ENCODE measurements at places on chromosomes 16 and 17. TPM values are rescaled to one million over a fixed set of nuclear protein-coding genes. Genes with fewer than 3 reads are reported as not detected.

LLGL2 gene
- total RNA-seq: 1.5 TPM

WNK4 gene
- not detected for total RNA-seq

UBFD1 gene
- total RNA-seq: 282 TPM

ABCA9 gene
- total RNA-seq: 10.0 TPM

PRR29 gene
- total RNA-seq: not detected

PRSS27 gene
- not detected for total RNA-seq

NLRC3 gene
- 0.24 TPM for total RNA-seq

ZSCAN10 gene
- total RNA-seq: not detected

GNG13 gene
- not detected for total RNA-seq

LGALS3BP gene
- total RNA-seq: 45.9 TPM

CES3 gene
- 12.5 TPM for total RNA-seq

SLC12A3 gene
- not detected for total RNA-seq

QPRT gene
- total RNA-seq: 2.5 TPM

USP43 gene
- 0.07 TPM for total RNA-seq

NPIPB4 gene
- 19.4 TPM for total RNA-seq

Measured in gastrocnemius medialis (tissue), 4 donors.